Stimulated activated CD4-positive, alpha-beta T cell treated with anti-CD3 and anti-CD28 coated beads, TNF-alpha, amount 100 ng/mL, for 48 hours (primary cell): ENCODE measurements at places on chromosomes 7 and 10.

GRCh38 chr7:143042790-143043271, 9.3 kb upstream of the OR6V1 start:
- no peak for DNase-seq

- no peak for DNase-seq
Measured at GRCh38 chr7:4273566-4274230, 408.4 kb upstream of the FOXK1 start.

DNA sequence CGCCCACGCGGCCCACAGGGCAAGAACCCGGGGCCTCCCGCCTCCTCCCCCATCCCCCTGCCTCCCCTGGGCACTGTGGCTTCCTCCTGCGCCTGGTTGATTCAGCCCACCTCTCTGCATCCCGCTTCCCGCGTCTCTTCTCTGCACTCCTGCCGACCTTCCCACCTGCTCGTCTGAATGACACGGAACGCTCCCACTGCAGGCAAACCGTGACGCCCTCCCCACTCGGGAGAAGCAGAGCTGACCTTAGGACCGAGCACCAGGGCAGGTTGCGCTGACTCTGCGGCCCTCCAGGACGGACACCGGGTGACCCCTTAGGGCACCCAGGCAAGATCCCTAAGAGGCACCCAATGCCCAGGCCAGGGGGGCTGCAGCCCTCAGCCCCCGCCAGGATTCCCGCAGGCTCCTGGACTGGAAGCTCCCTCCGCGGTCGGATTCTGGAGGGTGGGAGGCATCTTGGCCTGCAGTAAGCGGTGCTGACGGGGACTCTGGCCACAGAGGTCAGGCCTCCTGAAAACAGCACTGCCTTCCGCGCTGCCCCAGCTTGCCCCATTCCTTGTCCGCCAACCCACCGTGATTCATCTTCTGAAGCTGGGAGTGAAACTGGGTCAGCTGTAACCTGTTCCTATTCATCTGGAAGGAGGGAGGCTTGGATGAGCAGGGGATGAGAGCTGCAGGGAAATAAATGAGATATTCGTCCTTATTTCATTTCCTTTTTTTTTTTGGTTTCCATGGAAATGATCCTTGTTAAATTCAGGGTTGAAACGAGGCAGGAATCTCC, 990 bp downstream of the CALML3 start:
- DNase-seq, result no peak

DNA sequence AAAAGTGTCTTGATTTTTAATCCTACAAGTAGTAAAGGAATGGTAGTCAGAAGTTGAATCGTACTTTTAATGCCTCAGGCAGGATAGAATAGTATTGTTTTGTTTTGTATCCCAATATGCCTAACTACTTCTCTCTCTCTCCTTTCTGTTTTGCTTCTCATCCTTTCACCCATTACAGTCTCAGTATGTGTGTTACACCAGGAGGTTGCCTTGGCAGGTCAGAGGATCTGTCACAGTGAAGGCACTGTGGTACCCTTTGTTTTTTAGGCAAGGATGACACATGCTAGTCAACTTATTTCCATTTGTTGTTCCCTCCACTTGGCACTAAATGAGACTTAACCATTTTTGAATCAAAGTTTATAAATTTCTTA, 94.4 kb downstream of the MAPK8 start:
- no peak for DNase-seq

DNA sequence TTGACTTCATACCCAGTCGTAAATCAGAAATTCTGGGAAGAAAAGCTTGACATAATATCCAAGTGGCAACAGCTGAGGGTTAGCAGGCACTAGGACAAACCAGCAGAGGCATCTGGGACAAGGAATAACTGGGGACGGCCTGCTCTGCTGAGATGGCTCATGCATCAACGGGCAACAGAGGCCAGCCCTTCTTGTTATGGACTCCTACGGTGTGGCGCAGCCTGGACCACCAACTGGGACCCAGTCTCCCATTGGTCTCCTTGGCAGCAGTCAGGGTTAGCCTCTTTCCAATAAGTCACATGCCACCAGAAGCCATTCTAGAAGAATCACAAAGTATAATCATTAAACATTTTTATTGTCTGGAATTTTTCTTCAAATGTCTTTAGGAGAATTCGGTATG, 15.0 kb downstream of the FGFR2 start:
- no peak for DNase-seq

GRCh38 chr7:54839575-54840213, 80.7 kb upstream of the SEC61G start:
- no peak for DNase-seq

- DNase-seq, result no peak
Measured at GRCh38 chr10:124668517-124669051, 75.6 kb downstream of the FAM53B start.

DNA sequence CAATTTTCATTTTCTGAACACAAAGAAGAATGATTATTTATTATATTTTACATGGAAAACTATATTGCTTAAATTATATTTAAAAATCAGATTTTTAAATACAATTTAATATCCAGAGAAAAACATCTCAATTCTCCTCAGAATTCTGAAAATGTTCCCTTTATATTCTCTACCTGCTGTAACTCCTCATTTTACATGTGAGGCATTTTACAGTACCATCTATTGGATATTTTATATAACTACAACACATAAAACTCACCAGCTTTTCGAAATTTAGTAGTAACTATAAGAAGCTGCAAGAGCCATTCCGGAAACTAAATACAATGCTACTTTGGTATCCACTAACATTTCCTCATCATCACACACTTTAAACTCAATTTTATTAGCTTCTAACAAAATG, 264.6 kb downstream of the DGKB start:
- no peak for DNase-seq

- DNase-seq, result no peak
Measured at GRCh38 chr7:69685293-69685631, 87.0 kb downstream of the AUTS2 start.

DNA sequence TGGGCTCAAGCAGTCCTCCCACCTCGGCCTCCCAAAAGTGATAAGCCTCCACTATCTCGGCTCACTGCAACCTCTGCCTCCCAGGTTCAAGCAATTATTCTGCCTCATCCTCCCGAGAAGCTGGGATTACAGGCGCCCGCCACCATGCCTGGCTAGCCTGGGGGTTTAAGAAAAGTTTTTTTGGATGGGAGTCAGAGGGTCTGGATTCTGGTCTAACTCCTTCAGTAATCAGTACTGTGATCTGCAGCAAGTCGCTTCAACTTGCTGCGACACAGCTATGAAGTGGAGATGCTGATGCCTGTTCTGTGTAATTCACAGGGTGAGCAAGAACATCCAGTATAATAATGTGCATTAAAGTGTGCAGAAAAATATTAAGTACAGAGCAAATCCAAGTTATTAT, 88.4 kb upstream of the AGBL3 start:
- DNase-seq, result no peak

DNA sequence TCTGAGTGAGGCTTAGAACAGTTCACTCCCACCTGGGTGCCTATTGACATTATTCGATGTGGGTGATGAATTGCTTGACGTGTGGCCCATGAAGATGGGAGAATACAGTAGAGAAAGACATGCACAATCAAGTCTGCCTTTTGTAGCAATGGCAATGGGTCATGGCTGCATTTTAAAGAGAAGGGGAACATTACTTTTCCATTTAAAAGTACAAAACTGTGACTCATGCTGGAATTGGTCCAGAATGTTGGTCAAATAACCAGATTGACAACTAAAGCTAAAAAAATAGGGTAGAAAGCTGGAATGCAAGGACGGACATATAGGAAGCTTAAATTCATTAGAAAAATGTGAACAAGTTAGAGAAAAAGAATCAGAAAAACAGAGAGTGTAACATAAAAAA, 104.1 kb upstream of the SLC25A13 start:
- DNase-seq, result no peak

DNA sequence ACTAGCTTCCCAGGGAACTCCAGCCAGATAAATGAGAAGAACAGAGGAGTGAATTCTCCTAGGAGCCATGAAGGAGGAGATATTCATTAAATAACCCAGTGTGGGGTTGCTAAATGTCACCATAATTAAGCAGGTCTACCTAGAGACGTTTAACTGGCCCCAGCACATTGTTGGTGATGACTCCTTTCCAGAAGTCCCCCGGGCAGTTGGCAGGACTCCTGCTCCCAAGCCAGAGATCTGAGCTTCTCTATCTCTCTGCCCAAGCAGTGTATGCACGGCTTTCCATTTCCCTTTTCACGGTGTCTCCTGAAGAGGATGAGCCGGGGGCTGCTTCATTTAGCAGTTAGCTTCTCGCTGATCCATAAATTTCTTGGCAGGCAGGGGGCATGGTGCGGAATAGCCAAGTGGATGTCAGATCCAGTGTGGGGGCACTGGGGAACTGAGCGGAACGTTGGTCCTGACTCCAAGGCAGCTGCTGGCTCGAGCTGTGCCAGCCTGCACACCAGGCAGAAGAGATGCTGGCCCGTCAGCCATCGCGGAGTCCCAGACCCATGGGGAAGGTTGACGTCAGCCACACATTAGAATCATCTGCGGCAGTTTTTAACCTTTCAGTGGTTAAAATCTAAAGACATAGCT, 142.0 kb upstream of the NPY start:
- DNase-seq, result no peak

DNA sequence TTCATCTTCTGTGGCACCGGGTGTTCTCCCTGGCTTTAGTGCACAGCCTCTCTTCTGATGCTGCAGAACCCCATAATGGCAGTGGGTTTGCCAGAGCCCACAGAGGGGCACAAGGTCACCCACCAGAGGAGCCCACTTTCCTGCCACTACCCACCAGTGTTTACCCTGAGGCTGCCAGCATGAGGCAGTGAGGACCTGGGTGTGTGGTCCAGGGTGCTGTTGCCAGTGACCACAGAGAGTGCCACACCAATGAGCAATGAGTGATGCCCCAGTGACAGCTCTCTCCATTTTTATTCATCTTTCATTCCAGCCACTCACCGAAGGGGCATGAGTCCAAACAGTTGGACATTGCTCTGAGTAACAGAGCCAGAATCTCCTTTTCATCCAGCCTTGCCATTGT, 34.8 kb downstream of the MTURN start:
- DNase-seq, result no peak

DNA sequence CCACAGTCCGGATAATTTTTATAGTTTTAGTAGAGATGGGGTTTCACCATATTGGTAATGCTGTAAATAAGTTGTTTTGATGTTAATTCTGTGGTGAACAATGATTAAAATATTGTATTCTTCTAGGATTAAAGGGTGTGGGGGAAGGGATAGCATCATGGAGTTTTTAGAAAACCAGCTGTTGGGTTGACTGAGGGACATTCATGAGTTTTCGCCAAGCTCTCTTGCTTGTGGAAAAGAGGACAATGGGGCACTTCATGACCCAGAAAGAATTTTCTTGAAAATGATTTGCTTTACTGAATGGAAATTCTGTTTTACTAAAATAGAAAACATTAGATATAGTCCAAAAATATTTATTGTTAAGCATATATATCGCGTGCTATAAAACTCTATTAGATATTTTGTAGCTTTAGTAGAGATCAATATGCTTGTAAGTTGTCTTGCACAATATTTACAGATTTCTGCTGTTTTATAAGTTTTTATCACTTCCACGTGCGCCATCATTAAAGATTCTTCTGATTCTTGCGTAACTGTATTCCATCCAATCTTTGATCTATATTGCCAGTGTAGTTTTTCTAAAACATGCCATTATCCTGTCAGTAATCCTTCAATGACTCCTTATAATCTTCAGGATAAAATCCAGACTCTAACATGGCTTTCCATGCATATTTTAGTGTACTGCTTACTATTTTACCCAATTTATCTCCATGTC, 41.8 kb downstream of the LCOR start:
- DNase-seq, result no peak

DNA sequence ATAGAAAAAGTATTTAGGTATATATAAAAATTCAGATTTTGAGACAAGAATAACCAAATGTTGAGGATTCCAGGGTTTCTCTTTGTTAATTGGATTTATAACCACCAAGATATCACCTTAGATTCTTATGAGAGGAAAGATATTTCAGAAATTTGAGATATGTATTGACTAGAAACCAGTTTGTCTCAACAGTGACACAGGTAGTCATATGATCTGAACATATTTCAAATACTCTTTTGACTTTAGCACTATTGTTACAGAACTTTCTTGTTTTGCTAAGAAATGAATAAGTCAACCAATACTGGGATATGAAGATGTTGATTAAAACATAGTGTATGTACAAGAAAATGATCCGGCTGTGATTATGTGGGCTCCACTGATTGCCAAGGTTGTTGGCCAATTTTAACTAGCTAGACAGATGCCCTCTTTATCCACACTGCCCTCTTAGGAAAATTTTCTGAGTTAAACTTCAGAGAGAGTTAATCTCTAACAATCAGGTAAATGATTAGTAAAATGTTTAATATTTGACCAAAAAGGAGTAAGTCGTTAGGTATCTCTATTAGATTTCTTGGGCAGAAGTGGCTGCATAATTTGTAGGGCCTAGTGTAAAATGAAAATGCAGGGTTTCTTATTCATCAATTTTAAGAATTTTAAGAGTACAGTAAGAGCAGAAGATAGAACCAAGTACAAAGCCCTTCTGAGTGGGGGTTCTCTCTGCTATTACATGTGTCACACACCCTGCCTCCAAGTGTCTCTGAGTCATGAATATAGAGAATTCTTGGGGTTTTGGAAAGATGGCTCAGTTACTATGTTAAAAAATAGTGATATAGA, 376.0 kb downstream of the TFEC start:
- DNase-seq, result no peak

- peak; percentile 32 for DNase-seq
Measured at GRCh38 chr7:35906191-35906908, 105.5 kb downstream of the SEPTIN7 start.

GRCh38 chr10:132406181-132406580, 9.2 kb downstream of the PWWP2B start:
- no peak for DNase-seq

GRCh38 chr10:72077275-72077990, 10.9 kb downstream of the SPOCK2 start:
- no peak for DNase-seq

DNA sequence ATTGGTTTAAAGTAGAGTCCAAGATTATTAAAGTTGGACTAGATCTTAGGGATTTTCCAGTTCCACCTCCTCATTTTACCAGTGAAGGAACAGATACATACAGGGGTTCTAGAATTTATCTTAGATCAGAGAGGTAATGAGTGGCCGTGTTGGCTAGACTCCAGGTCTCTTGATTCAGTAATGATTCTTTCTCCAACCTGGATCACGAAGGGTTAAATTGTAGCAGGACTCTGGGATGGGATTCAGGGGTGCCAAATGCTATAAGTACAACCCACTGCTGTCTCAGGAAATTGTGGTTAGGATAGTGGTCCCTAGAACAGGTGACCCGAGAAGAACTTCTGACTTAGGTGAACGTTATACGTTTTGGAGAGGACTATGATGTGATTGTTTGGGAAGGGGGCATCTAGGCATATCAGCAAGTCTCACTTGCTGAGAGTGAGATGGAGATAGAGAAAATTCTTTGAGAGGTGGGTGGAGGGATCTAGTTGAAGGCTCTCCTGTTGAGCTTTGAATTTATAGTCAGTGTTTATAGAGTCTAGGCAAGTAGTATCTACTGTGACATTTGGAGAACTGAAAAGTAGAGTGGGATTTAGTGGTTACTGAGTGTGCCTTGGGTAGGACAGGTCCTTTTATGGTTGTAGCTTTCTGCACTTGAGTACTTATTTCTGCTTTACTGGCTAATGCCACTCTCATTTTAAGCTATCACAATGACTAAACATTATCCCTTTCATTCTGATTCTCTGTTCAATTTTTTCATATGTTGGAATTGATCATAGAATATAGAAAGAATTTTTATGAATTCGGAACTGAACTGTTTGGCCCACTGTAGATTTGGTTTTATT, 58.3 kb downstream of the ST7 start:
- DNase-seq, result no peak

GRCh38 chr7:46581268-46581667, 660.2 kb upstream of the IGFBP3 start:
- DNase-seq, result no peak

- no peak for DNase-seq
Measured at GRCh38 chr7:114759347-114760062, 162.4 kb upstream of the MDFIC start.
